ENCODE measurements at places on chromosomes 2 and 18.
A peak's percentile ranks its signal among the peaks of the same experiment; 100 is the strongest.

DNA sequence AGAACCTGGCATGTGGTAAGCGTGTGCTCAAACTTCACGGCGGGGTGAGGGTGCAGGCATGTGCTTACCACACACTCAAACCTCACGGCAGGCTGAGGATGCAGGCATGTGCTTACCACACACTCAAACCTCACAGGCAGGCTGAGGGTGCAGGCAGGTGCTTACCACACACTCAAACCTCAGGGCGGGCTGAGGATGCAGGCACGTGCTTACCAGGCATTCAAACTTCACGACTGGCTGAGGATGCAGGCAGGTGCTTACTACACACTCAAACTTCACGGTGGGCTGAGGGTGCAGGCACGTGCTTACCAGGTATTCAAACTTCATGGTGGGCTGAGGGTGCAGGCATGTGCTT, 105.0 kb upstream of the ALKAL2 start:
- no peak for DNase-seq

DNA sequence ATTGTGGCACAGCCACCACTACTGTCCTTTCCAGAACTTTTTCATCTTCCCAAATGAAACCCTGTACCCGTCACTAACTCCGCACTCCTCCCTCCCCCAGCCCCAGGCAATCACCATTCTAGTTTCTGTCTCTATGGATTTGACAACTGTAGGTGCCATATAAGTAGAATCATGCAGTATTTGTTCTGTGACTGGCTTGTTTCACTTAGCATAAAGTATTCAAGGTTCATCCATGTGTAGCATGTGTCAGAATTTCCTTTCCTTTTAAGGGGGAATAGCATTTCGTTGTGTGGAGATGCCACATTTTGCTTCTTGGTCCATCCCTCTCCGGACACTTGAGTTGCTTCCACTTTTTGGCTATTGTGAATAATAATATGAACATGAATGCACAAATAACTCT, 842 bp upstream of the CKAP2L start:
- no peak for DNase-seq

DNA sequence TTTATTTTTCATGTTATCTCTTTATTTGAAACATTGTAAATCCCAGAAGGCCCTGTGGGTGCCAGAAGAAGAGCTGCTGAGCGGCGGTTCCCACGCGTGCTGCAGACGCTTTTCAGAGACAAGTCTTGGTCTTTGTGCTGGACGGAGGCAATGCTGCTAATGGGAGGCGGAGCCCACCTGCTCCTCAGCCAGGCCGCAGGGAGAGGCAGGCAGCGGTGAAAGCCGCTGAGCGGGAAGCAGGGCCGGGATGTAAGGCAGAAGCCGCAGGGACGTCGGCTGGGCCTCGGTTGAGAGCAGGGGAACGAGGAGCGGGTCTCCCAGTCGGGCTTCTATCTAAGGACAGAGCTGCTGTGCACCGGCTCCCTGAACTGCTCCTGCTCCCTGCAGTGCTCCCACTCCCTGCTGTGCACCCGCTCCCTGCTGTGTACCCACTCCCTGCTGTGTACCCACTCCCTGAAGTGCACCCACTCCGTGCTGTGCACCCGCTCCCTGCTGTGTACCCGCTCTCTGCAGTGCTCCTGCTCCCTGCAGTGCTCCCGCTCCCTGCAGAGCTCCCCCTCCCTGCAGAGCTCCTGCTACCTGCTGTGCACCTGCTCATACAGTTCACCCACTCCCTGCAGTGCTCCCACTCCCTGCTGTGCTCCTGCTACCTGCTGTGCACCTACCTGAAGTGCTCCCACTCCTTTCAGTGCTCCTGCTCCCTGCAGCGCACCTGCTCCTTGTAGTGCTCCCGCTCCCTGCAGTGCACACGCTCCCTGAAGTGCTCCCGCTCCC, 16.4 kb downstream of the TMEM18 start:
- DNase-seq = no peak

- DNase-seq = peak; percentile 39
Observed at GRCh38 chr2:23363831-23364230, 21.1 kb upstream of the KLHL29 start.

DNA sequence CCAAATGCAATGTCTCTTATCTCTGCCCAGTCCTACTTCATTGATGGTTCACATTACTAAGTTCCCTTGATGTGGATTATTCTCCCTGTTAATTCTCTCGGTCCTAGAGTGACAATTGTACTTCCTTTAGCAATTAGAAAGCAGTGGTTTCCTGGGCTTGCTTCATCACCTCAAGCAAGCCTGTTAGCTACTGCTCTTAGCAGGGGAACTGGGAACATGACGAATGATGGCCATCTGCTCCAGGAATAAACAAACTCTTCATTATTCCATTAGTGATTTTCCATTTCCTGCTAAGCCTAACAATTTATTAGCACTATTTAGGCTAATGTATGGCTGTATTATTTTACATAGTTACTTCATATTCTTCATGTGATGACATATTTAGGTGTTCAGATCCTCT, 331.8 kb downstream of the MTX2 start:
- DNase-seq = no peak

DNA sequence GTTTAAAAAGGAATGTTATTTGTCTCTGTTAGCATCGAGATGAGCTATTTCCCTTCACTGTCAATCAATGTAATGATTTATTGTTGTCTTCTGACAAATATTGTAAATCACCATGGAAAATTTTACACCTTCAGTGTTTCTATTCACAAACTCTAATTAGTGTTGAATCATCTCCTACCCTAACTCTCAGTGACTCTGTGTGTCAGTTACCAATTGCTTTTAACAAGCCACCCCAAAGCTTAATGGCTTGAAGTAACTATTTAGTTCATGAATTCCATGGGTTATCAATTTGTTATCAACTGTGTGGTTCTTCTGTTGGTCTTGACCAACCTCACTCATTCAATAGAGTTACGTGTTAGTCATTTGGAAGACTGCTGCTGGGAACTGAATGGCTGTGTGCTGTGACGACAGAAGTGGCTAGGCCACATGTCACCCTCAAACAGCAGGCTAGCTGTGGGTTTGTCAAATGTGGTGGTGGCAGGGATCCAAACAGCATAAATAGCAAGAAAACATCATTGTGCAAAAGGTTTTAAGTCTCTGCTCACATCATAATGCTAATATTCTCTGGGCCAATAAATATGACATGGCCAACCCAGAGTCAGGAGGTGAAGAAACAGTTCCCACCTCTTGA, 910.8 kb upstream of the CDH2 start:
- DNase-seq = no peak

DNA sequence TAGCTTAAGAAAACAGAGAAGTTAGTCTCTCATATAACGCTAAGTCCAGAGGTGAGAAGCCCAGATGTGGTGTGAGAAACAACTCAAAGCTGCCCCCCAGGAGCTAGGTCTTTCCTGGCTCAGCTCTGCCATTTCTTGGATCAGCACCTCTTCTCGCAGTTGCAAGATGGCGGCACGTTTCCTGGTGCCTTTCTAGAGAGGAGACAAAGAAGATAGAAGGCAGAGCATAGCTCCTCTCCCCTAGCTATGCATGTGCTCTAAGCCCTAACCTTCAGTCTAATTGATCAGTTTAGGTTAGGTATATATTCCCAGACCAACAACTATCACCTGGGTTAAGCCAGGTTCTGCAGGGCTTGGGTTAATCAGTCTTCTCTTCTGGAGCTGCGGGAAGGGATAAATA, 119.5 kb upstream of the RAB12 start:
- no peak for DNase-seq

DNA sequence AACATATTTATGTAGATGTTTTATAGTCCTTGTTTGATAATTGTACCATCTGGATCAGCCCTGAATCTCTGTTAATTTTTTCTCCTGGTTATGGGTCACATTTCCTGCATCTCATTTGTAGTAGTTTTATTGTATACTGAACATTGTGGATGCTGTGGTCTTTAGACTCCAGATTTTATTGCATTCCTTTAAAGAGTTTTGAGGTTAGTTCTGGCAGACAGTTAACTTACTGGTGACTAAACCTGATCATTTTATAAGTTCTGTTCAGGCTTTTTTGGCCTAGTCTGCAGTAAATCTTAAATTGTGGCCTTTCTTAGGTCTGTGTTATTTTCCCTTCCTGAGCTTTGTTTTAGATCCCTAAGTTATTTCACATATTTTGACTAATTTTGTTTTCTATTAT, 84.3 kb downstream of the FANCL start:
- DNase-seq = no peak

- DNase-seq = peak; percentile 49
Observed at GRCh38 chr2:111617299-111618225, 266.4 kb downstream of the ANAPC1 start.

- peak; percentile 39 for DNase-seq
Observed at GRCh38 chr2:189222468-189223105, 43.0 kb upstream of the COL5A2 start.

- DNase-seq = peak; percentile 44
Observed at GRCh38 chr18:68847219-68847837, 49.4 kb downstream of the CCDC102B start.

Data from bronchial epithelial cell (primary cell).